ENCODE measurements at places on chromosomes 7 and 10.

- DNase-seq = no peak
Observed at GRCh38 chr10:61760943-61761824, 98.5 kb downstream of the CABCOCO1 start.

DNA sequence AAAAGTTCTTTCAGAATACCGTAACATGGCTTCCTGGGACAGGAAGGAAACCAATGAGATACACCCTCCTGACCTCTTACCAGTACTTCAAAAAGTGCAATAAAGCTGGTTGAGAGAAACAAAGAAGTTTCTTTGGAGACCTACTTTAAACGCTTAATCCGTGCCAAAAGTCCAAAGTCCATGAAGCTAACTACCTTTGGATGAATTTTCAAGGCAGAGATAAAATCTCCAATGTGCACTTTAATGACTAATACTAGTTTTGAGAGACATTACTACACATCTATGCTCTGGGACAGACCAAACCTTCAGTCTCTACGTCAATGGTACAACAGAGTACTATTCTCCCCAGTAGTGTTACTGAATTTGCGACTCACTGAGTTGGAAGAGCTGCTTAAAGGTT lies 46.1 kb downstream of the UBE2H start:
- no peak for DNase-seq

DNA sequence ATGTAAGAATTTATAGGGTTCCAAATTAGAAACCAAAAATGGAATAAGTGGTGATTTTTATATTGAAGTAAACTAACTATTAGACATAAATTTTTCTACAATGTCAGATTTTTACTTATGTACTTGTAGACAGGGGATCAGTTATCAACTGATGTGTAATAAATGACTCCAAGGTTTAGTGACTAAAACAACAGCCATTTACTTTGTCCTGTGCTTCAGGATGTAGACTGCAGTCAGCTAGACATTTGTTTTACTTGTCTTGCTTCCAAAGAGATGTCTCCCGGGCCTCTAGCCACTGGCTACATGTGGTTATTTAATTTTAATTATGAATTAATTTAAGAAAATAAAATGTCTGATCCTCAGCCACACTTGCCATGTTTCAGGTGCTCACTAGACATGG lies 249.7 kb upstream of the IGFBP3 start:
- DNase-seq = no peak

GRCh38 chr10:69807696-69808095 lies 6.0 kb downstream of the COL13A1 start:
- DNase-seq = no peak

DNA sequence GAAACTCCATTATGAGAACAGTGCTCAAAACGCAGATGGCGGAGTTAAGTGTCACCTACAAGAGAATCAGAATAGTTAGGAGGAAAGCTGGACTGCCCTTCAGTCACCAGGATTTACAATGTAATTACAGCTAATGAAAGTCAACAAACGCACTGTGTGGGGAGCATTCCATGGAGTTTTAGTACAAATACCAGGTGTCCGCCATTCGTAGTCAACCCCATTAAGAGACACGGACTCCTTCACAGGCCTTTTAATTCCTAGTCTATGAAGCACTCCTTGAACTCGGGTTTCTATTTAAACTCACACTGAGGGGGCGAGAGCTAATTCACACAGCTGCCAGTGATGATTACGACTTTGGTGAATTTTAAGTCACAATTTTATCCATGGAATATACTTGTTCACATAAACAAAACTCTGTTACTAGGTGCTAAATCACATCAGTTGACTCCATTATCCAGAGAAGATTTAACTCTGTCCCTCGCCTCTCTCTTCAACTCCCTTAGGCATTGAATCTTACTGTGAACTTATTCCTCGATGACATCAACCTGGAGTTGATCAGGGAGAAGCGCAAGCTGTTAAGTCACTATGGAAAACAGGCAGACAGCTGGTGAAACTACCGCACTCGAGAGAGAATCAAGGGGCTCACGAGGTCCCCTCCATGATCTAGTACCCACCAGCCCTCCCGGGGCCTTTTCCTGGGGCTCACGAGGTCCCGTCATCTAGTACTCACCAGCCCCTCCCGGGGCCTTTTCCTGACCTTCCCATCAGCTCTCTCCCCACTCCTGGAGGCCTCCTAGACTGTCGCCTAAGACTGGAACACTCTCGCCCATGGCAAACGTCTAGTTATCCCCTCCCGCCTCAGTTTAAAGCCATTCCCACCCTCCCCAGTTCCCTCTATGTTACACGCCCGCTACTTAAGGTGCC lies 1.5 kb downstream of the ZFAND2A start:
- DNase-seq = no peak

- DNase-seq = no peak
Observed at GRCh38 chr7:79452495-79453265, 787 bp downstream of the MAGI2 start.

Measured in stimulated activated CD4-positive, alpha-beta T cell treated with anti-CD3 and anti-CD28 coated beads, Interleukin-2, amount 100 ng/mL, for 4 hours (primary cell).